ENCODE measurements at places on chromosomes 11 and 22. TPM values are rescaled to one million over a fixed set of nuclear protein-coding genes. Genes with fewer than 3 reads are reported as not detected.

GRCh38 chr11:11391796-11392463, 38.9 kb upstream of the CSNK2A3 start:
- no peak overlapping the region for H3K27ac ChIP-seq
- no peak for DNase-seq
- no peak overlapping the region for H3K4me3 ChIP-seq
- peaks cover 20% of the 10 kb centered on the region for H3K4me1 ChIP-seq
- H3K27me3 ChIP-seq, result no peaks in the 10 kb centered on the region
- H3K36me3 ChIP-seq, result no peaks in the 10 kb centered on the region

Gene MISFA
- 2.8 TPM for total RNA-seq

Gene OOSP4A
- 0.40 TPM for total RNA-seq

Gene PAMR1
- 15.2 TPM for total RNA-seq

DNA sequence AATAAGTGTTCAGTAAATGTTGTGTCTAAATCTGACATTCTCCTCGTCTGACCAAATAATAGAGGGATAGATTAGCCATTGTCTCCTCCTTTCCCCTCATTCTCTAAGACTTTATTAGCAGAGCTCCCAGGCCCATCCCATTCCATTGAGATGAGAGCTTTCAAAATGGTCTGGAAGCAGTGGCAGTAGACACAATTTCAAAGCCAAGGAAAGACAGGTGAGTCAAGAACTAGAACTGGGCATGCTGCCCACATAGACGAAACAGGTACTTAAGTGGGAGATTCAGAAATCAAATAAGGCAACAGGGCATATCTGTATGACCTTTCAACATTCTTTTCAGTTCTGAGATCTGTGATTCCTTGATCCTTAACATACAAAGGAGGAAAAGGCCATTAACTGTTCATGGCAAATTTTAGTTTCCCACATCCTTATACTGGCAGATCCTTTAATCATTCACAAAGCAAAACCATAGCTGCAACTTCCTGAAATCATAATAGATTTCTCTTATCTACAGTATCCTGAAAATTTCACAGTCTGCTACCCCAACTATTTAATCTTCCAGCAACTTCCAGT, 96.6 kb upstream of the KCNA4 start:
- no peak for DNase-seq
- H3K4me1 ChIP-seq, result no peaks in the 10 kb centered on the region
- no peak overlapping the region for H3K27ac ChIP-seq
- no peaks in the 10 kb centered on the region for H3K36me3 ChIP-seq

DNA sequence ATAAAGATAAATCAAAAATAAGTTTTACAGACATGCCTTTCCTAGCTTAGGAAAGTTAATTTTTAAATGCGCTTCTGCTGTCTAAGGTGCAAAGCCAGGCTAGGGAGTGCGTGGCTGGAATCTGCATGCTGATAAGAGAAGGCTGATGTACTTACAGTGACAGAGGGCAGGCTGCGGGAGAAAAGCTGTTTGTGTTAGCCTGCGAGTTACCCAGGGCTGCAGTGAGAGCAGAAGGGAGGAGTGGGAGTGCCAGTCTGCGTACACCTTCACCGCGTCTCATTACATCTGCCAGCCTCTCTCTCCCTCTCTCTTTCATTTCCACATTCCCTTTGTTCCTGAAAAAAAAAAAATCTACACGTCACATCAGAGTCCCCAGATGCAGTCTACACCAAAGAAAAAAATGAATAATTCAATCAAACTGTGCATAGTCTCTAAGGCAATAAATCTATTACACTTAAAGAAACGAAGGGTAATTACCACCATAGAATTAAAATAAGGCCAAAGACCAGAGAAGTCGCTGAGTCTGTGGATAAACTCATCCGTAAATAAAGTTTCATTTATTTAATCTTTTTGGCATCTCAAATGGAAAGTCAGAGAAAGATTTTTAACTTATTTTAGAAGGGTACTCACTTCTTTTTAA, 126.4 kb upstream of the C11orf58 start:
- no peak overlapping the region for H3K27ac ChIP-seq
- H3K4me1 ChIP-seq, result no peaks in the 10 kb centered on the region
- peak; percentile 69 for DNase-seq
- H3K4me3 ChIP-seq, result no peak overlapping the region

DNA sequence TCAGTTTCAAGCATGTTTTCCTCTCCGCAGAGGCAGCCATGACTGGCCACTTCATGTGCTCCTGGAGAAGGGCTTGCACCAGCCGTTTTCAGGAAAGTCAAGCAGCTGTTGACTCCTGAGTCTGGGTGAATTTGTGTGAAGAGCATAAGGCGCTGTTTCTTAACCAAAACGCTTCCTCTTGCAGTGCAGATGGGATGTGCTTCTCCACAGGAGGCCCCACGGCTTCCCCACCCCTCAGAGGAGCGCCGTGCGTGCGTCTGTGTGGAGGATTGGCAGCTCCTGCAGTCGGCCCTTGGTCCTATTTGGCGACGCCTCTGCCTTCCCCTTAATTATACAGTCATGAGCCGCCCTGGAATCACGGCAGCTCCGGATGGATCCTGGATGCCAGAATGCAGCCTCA, 54.1 kb upstream of the B3GAT1 start:
- DNase-seq, result no peak
- H3K4me3 ChIP-seq, result no peak overlapping the region
- H3K36me3 ChIP-seq, result no peaks in the 10 kb centered on the region
- H3K4me1 ChIP-seq, result no peaks in the 10 kb centered on the region
- H3K27ac ChIP-seq, result no peak overlapping the region
- H3K27me3 ChIP-seq, result peaks cover 12% of the 10 kb centered on the region

- peak overlapping the region; percentile 59 for H3K27ac ChIP-seq
- H3K4me1 ChIP-seq, result peaks cover 11% of the 10 kb centered on the region
- no peaks in the 10 kb centered on the region for H3K36me3 ChIP-seq
- peak; percentile 93 for DNase-seq
- no peaks in the 10 kb centered on the region for H3K27me3 ChIP-seq
These were observed 34.3 kb downstream of the TSPAN18 start for GRCh38 chr11:44760917-44761550.

DNA sequence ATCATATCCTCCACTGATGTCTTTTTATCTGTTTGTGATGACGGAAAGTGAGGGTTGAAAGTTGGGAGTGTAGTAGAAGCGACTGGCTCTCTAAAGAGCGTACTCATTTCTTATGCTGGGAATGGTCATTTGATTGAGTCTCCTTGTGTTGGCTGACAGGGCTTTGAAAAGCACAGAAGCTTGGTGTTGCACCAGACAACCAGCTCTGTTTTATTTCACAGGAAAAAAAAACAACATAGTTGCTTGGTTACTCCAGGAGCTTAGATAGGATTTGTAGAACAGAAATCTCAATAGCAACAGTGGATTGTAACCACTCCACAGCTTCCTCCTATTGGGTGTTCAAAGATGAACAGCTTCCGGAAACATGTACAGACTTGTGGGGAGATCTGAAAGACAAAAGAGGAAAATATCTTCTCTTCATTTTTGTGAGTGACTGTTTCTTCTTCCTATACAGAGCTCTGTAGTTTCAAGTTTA, 2.7 kb downstream of the RBM14 start:
- H3K36me3 ChIP-seq, result peaks cover 25% of the 10 kb centered on the region
- H3K4me1 ChIP-seq, result peaks cover 22% of the 10 kb centered on the region
- peak; percentile 35 for DNase-seq
- no peaks in the 10 kb centered on the region for H3K27me3 ChIP-seq

GRCh38 chr11:130980071-130980862, 64.0 kb upstream of the SNX19 start:
- H3K27me3 ChIP-seq, result no peaks in the 10 kb centered on the region
- DNase-seq, result no peak
- no peaks in the 10 kb centered on the region for H3K36me3 ChIP-seq
- no peak overlapping the region for H3K27ac ChIP-seq
- H3K4me3 ChIP-seq, result no peak overlapping the region

Gene RRAS2
- 43.8 TPM for total RNA-seq

GRCh38 chr22:26053737-26054316, 115.4 kb upstream of the SEZ6L start:
- H3K36me3 ChIP-seq, result no peaks in the 10 kb centered on the region
- no peak for DNase-seq
- no peak overlapping the region for H3K4me3 ChIP-seq
- no peaks in the 10 kb centered on the region for H3K4me1 ChIP-seq

GRCh38 chr11:69881467-69882269, 62.5 kb upstream of the FGF3 start:
- no peak for DNase-seq
- H3K4me3 ChIP-seq, result no peak overlapping the region
- no peaks in the 10 kb centered on the region for H3K27me3 ChIP-seq
- H3K27ac ChIP-seq, result no peak overlapping the region

Gene MGAT3
- 5.8 TPM for total RNA-seq

Gene RAG2
- not detected for total RNA-seq

- H3K27ac ChIP-seq, result no peak overlapping the region
- H3K36me3 ChIP-seq, result peaks cover 13% of the 10 kb centered on the region
- no peak overlapping the region for H3K4me3 ChIP-seq
- H3K27me3 ChIP-seq, result no peaks in the 10 kb centered on the region
These were observed 6.4 kb downstream of the CDCA5 start for GRCh38 chr11:65077451-65077850.

DNA sequence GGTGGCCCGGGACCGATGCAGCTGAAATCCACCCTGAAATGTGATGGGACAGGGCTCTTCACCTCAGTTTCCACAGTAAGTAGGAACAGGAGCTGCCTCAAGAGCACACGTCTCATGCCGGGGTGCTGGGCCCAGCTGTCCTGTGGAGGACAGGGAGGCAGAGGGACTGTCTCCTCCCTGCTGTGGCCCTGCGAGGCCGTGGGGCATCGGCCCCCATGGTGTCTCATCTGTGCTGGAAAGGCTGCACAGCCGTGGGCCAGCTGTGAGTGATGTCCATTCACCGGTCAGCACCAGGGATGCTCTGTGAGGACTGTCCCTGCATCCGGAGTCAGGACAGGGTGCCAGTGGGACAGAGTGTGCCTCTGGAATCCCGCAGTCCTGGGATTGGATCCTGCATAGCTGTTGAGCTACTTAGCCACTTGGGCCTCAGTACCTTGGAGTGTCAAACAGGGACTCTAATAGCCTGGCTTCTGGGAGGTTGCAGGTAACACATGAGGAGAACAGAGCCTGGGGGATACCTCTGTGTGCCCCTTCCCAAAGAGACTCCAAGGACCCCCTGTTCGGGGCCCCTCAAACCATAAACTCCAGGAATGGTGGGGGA, 16.5 kb downstream of the TRPM5 start:
- H3K36me3 ChIP-seq, result no peaks in the 10 kb centered on the region
- H3K27ac ChIP-seq, result no peak overlapping the region
- no peak overlapping the region for H3K4me3 ChIP-seq
- H3K4me1 ChIP-seq, result no peaks in the 10 kb centered on the region
- H3K27me3 ChIP-seq, result no peaks in the 10 kb centered on the region
- DNase-seq, result no peak

Data from lung (tissue), 17 donors.